Right lobe of liver (tissue), 6 donors: ENCODE measurements at places on chromosomes 6 and 20.

DNA sequence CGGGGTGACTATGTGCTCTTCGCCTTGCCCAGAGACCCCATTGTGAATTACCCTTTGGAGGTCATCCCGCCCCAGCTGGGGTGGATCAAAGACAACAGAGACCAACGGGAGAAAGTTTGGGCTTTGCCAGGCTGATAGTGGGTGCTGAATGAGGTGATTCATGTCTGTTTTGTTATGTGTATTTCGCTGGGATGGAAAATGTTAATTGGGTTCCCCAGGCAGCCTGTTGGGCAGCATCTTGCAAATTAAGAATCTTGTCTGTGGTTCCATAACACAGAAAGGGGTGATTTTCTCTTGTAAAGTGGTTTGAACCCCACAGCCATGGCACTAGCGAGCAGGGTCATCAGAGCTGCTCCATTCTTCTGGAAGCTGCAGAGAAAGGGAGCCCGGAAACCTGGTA, 63.1 kb upstream of the UNC93A start:
- no peak for DNase-seq

DNA sequence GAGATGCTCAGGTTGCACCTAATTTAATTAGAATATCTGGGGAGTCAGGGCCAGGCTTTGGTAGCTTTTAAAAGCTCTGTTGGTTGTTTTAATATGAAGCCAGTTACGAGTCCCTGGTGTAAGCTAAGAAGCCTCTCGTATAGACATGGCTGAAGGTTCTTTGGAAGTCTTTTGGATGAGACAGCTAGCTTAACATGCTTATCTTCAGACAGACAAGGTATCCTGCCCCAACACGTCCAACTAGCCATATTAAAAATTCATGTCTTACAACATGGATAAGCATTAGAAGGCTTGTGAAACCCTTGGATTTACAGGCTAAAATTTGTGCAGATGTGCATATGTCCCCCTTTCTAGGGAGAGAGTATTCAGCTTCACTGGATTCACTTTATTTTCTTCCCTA, 105.7 kb upstream of the KCNK16 start:
- DNase-seq, result no peak

GRCh38 chr6:160355001-160355400, 6.8 kb downstream of the SLC22A3 start:
- DNase-seq, result no peak

GRCh38 chr6:52215787-52216186, 28.5 kb downstream of the IL17F start:
- DNase-seq, result no peak

- DNase-seq, result no peak
Measured at GRCh38 chr6:98586163-98586562, 248.2 kb upstream of the POU3F2 start.

DNA sequence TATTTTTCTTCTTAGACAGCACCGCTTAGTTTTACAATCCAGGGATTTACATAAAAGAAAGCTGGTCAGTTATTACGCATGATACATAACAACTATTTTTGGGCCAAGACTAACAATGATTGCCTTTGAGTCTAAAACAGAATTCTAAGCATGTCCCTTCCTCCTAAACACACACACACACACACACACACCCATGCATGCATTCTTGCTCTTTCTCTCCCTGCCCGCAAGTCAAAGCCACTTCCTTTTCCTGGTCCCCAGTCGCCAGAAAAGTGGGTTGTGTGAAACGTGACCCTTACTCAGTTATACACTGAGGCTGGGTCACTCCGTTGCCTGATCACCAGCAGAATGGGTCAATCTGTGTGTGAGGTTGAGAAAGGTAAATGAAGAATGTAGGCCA, 31.4 kb downstream of the FYN start:
- DNase-seq, result no peak

DNA sequence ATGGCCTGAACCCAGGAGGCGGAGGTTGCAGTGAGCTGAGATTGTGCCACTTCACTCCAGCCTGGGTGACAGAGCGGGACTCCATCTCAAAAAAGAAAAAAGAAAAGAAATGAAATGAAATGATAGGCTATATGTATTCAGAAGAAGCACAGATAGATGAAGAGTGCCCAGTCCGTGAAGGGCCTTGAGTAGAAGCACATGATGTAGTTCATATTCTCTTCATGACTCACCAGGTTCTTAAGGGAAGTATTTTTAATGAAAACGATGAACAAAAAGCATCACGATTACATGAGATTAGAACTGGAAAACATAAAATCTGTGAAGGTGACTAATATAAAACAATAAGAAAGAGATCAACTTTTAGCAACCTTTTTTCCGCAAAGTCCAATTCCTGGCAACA, 29.8 kb downstream of the TPD52L1 start:
- DNase-seq, result no peak

- DNase-seq, result no peak
Measured at GRCh38 chr20:16064989-16065707, 508.1 kb downstream of the KIF16B start.

DNA sequence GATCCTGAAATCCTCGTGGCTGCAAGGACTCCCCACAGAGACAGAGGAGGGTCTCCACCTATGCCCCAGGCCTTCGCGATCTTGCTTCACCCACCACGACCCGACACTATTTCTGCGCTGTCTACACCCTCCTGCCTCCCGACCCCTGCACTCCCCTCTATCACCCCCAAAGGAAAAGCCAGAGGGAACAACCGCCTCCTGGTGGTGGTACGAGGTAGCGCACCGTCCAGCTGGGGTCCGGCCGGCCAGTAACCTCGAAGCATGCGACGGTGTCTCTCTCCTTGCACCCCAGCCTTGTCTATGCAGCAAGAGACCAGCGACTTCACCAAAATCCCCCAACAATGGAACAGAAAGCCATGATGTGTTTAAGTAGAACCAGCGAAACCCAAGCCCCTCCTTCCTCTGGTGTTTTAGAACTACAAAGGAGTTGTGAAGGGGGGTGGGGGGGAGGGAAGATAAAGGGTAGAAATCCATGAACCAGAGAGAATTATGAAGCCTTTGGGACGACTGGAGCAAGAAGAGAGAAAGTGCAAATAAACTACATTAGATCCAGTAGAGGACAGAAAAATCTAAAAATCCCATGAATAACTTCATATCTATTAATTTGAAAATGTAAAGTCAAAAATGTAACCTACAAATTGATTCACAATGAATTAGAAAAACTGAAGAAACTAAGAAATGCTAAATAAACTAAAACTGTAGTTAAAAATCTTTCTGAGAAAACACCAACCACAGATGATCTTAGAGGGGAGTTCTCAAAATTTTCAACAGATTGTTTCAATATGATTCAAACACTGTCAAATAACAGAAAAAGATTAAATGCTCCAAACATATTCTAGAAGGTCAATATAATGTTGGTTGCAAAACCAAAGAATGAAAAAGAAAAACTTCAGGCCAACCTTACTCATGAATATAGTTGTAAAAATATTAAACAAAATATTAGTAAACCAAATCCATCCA, 168.0 kb downstream of the CDK19 start:
- no peak for DNase-seq

- no peak for DNase-seq
Measured at GRCh38 chr20:48339190-48339985, 488.4 kb downstream of the PREX1 start.

DNA sequence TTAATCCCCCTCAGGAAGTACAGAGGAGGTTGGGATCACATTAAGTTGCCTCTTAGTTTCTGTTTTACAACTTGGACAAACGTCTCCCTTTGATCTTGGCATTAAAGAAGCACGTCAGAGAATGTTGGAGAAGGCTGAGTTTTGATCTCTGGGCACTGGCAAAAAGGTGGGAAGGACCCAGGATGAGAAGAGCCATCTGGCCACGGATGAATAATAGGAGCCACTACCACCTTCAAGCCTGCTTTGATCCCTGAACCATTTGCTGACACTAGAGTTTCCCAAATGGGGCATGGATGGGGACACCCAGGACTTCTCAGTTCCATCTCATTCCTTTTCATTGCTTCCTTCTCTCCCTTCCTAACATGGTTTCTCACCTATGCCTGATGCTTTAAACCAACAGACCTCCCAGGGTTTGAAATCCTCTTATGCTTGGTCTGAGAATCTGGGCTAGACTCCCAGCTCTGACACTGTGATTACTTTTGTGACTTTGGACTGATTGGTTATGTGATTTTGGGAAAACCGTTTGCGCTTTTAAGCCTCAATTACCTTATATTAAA, 5.8 kb downstream of the TM9SF4 start:
- DNase-seq, result no peak

- no peak for DNase-seq
Measured at GRCh38 chr20:40638414-40638813, 50.6 kb downstream of the MAFB start.

GRCh38 chr6:137145421-137145820, 28.0 kb downstream of the IL22RA2 start:
- DNase-seq, result no peak

DNA sequence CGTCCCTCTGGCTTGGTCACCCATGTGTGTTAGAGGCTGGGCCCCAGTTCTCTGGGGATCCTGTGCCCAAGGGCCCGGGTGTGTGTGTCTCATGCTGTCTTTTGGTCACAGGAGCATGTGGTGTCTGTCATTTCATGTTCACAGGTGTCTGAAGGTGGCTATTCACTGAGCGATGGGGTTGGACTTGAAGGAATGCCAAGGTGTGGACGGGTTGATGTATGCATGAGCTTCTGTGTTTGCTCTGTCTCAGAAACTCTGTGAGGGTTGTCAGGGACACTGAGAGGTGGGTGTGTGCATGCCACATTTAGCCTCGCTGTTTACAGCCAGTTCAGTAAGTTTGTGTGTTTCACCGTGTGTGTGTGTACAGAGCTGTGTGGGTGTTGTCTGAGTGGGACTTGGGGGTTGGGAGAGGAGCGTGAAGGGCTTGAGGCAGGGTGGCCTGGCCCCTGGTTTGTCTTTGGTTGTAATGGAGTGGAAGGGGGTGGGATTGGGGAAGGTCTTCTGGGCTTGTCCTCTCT, 1.2 kb downstream of the DDR1 start:
- DNase-seq, result no peak

DNA sequence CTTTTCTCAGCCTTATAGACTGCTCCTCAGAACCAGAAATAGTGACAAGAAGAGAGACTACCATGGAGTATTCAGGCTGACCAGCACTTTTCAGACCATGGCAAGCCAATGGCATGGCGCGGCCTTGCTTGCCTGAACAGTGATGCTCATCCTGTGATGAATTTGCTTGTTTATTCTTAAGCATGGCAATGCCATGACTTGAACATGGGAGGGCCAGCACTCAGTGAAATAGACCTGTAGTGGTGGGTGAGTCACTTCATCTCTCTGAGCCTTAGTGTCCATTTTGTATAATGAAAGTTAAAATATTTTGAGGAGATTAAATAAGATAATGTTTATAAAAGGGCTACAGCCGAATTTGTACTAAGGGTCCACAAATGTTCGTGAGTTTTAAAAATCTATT, 79.1 kb downstream of the LRRC1 start:
- DNase-seq, result no peak

DNA sequence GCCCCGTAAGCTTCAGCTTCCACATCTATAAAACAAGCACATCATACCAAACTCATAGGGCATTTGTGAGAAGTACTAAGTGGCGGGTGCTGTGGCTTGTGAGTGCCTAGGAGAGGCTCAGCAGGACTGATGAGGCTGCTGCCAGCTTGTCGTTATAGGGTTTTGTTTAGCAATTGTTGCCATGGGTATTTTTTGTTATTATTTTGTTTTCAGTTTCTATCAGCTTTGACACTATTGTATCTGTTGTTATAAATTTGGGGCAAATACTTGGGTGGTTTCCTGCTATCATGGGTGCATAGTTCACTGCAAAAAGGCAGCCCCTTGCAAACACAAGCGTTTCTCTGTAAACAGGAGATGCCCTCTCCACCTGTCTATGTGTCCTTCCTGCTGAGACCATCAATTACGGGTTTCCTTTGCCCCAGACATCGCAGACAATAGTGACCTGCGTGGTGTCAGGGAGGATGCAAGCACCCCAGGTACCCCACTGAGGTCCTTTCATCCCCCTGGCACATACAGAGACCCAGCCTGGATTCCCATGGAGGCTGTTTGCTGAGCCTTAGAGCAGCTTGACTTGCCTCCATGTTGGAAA, 3.1 kb upstream of the CCDC167 start:
- DNase-seq, result no peak

GRCh38 chr6:129590408-129591022, 119.5 kb downstream of the ARHGAP18 start:
- no peak for DNase-seq

GRCh38 chr20:41889126-41889843, 271.1 kb upstream of the CHD6 start:
- DNase-seq, result no peak

- DNase-seq, result no peak
Measured at GRCh38 chr6:68639826-68640490, 4.9 kb downstream of the ADGRB3 start.

GRCh38 chr6:116218172-116218633, 35.7 kb downstream of the TSPYL4 start:
- DNase-seq, result no peak

DNA sequence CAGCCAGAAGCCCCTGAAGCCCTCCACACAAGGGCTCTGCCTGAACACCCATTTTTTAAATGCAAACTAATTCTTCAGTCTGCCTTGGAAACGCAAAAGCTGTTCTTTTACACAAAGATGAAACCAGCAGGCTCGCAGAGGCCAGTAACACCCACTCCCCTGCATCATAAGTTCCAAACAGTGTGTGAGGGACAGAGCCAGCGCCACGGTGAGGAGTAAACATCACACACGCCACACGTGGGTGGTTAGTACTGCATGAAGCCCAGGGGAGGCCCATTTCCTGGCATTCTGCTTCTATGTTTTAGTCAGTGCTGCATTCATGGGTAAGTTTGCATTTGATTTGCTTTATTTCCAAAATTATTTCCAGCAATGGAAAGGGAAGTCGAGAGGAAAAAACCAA, 217.7 kb upstream of the RIN2 start:
- DNase-seq, result no peak

DNA sequence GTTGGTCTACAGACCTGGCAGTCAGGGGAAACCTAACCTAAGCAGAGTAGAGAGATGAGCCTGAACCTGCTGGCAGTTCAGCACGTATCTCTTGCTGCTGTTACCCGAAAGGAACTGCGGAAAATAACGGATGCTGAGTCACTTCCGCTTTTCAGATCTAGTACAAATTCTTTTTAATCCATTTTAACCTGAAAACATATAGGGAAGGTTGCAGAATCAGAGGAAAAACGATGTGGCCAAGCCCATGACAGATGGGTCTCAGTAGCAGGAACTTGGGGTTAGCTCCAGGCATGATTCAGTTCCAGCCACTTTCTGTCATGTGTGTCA, 351.9 kb upstream of the PRND start:
- DNase-seq, result no peak

DNA sequence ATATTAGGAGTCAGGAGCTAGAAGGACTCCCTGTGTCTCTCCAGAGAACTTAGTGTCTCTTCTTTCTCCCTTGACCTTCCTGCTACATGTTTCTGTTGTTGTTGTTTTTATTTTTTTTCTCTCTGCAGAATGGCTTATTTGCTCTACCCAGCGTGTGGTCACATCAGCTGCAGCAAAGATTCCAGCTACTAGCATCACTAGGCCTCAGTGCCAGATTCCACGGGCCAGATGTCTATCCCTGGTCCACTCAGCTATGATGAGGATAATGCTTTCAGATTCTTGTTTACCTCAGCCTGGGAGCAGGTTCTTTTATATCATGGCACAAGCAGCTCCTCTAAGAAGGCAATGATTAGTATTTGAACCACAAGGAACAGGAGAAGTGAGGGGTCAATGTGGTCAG, 110.0 kb downstream of the PLCB1 start:
- DNase-seq, result no peak
